Small intestine (tissue), 16 donors: ENCODE measurements at places on chromosomes 16 and 17. TPM values are rescaled to one million over a fixed set of nuclear protein-coding genes. Genes with fewer than 3 reads are reported as not detected.

Gene HSF4
- 15.1 TPM for polyA plus RNA-seq

Gene ADAD2
- 0.22 TPM for polyA plus RNA-seq

Gene UBE2G1
- 21.5 TPM for polyA plus RNA-seq

Gene TP53TG3B
- polyA plus RNA-seq, result not detected

Gene MRPL38
- 93.5 TPM for polyA plus RNA-seq

Gene MILR1
- 4.7 TPM for polyA plus RNA-seq

Gene ZP2
- 0.01 TPM for polyA plus RNA-seq

Gene ZACN
- 2.5 TPM for polyA plus RNA-seq

GRCh38 chr16:2924901-2925755, 13.4 kb downstream of the FLYWCH1 start:
- no peak for DNase-seq
- H3K4me3 ChIP-seq, result no peak overlapping the region
- H3K27me3 ChIP-seq, result no peaks in the 10 kb centered on the region
- H3K27ac ChIP-seq, result no peak overlapping the region

DNA sequence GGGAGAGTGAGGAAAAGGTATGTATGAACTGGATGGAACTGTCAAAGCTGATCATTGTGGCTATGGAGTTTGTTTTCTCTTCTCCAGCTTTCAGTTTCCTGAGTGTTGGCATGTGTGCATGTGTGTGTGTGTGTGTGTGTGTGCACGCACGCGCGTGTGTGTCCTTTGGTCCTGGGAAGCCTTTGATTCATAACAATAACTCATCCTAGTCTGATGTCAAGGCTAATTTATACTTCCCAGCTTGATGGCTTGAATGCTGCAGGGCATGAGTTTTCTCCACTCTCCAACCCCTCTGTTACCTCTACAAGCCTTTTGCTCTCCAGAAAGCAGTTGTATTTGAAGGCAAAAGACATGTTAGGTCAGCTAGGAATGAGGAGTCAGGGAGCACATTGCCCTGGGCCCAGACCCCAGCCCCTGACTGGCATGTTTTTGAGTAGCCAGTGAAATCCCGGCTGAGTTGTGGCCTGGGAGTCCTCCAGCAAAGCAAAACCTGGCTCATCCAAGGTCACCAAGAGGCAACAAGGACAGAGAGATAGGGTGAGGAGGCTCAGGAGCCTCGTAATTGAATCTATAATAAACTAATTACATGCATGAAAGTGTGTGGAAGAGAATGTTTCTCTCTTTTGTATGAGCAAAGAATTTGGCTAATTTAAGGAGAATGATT, 8.9 kb upstream of the CDC42EP4 start:
- H3K27me3 ChIP-seq, result no peaks in the 10 kb centered on the region
- H3K27ac ChIP-seq, result no peak overlapping the region
- H3K4me1 ChIP-seq, result no peaks in the 10 kb centered on the region
- H3K36me3 ChIP-seq, result no peaks in the 10 kb centered on the region
- DNase-seq, result no peak

GRCh38 chr16:11169641-11170040, 86.4 kb downstream of the SOCS1 start:
- H3K36me3 ChIP-seq, result peaks cover 53% of the 10 kb centered on the region
- H3K4me1 ChIP-seq, result no peaks in the 10 kb centered on the region
- DNase-seq, result no peak
- no peak overlapping the region for H3K4me3 ChIP-seq
- H3K27ac ChIP-seq, result no peak overlapping the region
- H3K27me3 ChIP-seq, result no peaks in the 10 kb centered on the region

GRCh38 chr17:29155966-29156338, 24.2 kb downstream of the MYO18A start:
- peaks cover 31% of the 10 kb centered on the region for H3K4me1 ChIP-seq
- H3K27ac ChIP-seq, result peak overlapping the region; percentile 81
- H3K27me3 ChIP-seq, result no peaks in the 10 kb centered on the region
